ENCODE measurements at places on chromosomes 6 and 20. TPM values are rescaled to one million over a fixed set of nuclear protein-coding genes. Genes with fewer than 3 reads are reported as not detected.

NKAIN4 gene
- 9.4 TPM for total RNA-seq

WASF1 gene
- 9.8 TPM for total RNA-seq

MAN1A1 gene
- total RNA-seq = 0.02 TPM

ZNF217 gene
- total RNA-seq = 20.6 TPM

GINS1 gene
- total RNA-seq = 32.5 TPM

RSPO3 gene
- 91.7 TPM for total RNA-seq

SNX9 gene
- 24.9 TPM for total RNA-seq

All from A549 treated with CORT108297 at 1 μM for 4 hours (cell line).